NCI-H1105 (cell line): ENCODE measurements at places on chromosomes 7 and 10.

- no peak for DNase-seq
Observed at GRCh38 chr7:45980181-45980905, 59.3 kb upstream of the IGFBP3 start.

DNA sequence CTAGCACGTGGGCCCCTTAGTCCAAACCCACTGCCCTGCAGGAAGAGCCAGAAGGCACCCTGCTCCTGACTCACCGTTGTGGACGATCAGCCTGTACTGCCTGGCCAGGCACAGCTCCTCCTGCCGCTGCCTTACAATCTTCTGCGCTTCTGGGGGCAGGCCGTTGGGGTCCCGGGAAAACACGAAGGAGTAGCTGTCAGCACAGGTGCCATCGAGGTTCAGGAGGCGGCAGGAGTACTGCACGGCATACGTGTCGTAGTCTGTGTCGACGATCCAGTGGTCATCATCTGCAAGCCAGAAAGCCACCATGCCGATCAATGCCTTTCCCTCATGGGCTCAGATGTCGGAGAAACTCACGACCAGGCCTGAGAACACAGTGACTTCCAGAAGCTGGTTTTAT is 7.3 kb downstream of the RBP4 start:
- no peak for DNase-seq

GRCh38 chr10:98917828-98918227 is 317.8 kb downstream of the HPSE2 start:
- DNase-seq: no peak

GRCh38 chr10:2263561-2263960 is 526.2 kb upstream of the ADARB2 start:
- no peak for DNase-seq

DNA sequence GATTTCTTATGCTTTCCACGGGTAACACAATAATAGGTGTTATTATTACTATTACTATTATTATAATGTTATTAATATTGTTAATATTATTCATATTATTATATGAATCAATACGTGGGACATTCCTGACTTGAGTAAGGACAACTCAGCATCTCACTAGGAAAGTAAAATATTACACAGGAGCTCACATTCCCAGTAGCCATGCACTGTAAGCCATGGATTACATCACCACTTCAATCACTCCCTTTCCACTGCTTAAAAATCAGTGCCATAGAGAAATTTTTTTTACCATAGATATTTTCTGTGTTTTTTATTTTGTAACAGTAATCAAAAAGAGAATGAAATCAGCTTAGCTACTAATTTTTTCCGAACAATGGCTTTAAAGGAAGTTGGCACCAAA is 68.5 kb upstream of the DGKI start:
- no peak for DNase-seq

DNA sequence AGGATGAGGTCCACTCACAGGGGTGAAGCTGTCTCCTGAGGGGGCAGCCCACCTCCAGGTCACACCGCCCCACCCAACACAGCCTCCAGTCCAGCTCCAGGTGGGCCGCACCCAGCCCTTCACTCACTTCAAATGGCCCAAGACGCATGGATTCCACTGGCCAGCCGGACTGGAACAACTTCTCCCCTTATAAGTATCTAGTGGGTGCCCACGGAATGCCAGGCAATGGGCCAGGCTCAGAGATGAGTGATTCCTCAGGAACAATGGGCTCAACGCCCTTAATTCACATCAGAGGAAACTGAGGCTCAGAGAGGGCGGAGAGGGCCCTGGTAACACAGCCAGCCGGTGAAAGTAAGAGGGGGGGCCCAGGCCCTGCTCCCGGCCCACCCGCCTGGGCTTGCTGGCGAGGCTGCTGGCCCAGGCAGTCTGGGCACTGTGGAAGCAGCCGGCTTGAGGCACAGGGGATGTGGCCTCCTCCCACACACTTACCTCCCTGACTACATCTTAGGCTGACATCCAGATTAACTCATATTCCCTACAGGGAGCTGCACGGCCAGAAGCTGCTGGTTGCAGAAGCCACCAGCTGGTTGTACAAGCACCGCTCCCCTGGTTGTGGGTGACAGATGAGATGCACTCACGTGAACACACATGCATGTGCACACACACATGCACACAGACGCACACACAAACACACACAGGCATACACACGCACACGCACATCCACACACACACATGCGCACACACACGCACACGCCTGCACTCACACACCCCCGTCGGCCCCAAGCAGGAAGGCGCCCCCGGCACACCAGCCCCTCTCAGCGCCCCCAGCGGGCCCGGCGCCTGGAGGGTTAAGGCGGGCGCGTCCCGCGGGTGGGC is 1.0 kb upstream of the FAM20C start:
- DNase-seq: no peak

GRCh38 chr7:31082447-31082846 is 30.3 kb downstream of the ADCYAP1R1 start:
- DNase-seq: no peak

DNA sequence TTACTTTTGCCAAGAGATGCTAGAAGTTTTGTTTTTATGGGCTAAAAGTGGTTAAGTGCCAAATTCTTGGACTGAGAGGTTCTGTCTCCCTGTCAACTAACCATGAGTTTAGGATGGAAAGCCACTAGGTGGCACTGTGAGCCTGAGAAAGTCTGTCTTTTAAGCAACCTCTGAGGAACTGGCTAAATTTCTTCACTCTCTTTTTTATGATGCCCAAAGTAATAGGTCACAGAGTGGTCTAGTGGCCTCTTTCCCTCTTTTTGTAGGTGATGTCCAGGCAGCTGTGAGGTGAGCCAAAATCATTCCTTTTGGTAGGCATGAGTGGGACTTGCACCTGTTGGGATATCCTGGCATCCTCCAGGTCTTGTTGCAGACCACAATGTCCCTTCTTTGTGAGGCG is 56.8 kb downstream of the SND1 start:
- peak; percentile 23 for DNase-seq

- DNase-seq: no peak
Observed at GRCh38 chr10:26543567-26544306, 105.6 kb downstream of the APBB1IP start.

DNA sequence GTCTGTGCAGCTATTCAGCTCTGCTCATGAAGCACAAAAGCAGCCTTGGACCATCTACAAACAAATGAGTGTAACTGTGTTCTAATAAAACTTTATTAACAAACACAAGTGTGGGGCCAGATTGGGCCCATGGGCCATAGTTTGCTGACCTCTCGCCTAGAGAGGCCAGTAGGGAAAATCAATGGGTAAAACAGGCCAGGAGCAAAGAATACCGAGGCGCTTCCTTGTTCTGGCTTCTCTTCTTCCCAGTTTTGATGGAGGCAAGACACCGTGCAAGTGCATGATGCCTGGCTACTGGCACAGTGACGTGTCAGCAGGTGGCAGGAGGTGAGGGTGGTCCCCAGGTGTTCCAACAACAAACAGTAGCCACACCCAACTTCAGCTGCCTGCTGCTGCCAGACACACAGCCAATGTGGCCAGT is 94.3 kb upstream of the SDK1 start:
- no peak for DNase-seq

DNA sequence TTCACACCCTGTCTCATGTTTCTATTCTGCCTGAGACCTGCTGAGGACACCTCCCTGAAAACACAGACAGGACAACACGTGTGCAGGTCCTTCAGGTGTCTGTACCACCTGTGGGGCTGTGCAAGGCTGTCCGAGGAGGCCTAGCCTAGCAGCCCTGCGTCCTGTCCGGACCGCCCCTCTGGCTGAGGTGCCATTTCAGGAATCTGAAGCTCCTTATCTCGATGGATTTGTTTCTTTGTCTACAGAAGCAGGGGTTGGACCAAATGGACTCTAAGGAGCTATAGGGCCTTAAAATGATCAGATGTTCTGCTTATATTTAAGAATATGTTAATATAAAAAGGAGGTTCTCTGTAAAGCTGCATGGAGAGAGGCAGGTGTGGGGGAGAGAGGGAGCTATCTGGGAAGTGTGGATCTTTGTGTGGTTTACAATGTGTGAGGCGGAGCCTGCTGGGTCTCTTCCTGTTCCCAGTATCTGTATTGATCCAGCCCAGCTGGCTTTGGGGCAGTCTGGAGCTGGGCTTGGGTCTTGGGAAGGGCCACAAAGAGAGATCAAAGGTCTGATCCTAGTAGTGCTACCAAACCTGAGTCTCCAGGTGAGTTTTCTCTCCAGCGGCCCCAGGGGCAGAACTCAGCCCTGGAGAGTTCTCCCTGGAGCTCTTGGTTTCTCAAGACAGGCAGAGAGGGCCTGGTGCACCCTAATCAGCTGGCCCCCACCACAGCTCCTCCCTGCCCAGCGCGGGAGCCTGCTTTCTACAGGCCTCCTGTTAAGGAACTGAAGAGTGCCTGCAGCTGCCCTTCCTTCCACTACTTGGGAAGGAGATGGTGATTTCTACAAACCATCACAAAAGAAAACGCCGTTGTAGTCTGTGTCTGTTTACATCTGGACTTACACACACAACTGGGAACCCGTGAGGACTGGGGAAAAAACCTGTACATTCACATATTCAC is 3.4 kb upstream of the MNX1 start:
- DNase-seq: no peak

DNA sequence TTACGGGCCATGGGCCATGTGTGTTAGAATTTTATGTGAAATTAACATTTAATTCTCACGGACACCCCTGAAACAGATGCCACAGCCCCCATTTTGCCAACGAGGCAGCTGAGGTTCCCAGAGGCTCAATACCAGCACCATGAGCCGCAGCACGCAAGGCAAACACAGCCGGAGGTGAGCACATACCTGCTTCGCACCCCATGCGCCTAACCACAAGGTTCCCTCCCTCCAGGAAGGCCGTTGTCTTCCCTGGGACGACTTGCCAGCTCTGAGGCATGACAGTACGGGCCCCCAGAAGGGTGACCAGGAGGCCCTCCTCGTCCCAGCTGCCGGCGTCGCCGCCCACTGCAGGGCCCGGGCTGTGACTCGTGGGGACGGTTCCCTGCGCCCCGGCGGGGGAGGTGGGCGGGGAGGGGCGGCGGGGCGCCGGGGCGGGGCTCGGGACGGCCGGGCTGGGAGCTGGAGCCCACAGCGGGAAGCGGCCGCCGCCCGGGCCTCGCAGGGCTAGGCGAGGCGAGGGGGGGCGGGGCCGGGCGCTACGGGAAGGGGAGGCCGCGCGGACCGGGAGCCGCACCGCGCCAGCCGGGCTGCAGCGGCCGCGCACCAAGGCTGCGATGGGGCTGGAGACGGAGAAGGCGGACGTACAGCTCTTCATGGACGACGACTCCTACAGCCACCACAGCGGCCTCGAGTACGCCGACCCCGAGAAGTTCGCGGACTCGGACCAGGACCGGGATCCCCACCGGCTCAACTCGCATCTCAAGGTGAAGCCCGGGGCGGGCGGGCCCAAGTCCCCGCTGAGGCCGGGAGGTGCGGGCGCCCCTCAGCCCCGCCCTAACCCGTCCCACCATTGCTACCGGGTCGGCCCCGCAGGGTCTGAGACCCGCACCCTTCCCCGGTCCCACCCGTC is at the start of gene CAV2:
TSS of gene CAV2 (plus strand) at position 571 of the 910 bp plus-strand sequence. CDS start at position 615, 44 bp downstream.
- DNase-seq: no peak

DNA sequence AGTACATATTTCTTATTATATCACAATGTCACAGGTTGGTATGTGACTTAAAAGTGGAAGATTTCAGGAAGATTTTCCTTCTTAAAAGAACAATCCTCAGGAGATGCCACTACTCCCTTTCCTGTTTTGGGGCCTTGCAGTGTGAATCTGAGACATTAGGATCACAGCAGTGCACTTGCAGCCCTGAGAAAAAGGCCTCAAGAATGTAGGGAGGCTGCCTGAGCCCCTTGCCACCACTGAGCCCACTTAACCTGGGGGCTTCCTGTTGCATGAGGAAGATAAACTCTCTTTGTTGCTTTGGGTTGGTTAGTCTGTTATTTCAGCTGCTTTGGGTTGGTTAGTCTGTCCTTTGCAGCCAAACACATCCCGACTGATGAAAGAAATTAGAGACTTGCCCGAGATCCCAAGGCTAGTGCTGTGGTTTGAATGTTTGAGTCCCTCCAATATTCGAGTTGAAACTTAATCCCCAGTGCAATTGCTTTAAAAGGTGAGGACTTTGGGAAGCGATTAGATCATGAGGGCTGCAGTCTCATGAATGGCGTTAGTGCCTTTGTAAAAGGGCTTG is 151.3 kb upstream of the SP4 start:
- no peak for DNase-seq

GRCh38 chr7:47227762-47228177 is 354.1 kb downstream of the TNS3 start:
- DNase-seq: no peak

DNA sequence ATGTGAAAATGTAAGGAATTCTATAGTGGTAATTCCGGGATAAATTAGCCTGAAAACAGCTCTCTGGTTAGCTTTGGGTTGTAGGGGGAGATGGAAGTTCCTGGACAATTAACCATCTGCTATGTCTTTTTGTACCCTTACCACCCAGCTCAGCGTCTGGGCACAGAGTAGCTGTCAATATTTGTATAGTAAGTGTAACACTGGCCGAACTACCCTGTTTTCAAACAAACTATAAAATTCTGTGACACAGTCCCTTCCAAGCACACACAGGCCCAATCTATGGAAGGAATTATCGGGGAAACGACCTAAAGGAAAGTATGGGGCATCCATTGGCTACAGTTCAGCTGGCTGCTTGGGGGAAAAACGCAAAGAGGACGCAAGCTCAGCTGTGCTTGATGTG is 869 bp upstream of the LHFPL3 start:
- no peak for DNase-seq

DNA sequence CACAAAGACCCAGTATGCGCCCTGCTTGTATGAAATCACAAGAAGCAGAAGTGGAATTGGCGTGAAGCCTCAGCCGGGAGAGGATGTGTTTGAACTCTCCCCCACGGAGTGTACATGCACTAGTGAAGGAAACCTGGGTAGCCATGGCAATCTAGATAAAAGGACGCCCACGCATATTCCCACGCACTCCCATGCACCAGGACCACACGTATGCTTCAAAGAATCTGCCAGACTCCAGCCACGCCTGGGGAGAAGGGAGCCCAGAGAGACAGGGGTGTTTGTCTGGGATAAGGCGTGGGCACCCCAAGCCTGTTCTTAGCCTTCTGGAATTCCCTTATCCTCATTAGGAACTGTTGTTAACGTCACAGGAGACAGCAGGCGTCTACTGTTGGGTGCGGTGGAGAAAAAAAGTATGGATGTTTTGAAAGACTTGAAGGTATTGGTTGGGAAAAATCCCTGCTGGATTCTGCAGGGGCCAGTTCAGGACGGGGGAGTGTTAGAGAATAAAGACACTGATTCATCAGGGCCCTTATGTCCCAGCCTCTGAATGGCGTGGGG is 28.9 kb upstream of the ECHDC3 start:
- no peak for DNase-seq

GRCh38 chr10:114649217-114649903 is 8.7 kb downstream of the ABLIM1 start:
- no peak for DNase-seq

- no peak for DNase-seq
Observed at GRCh38 chr7:79982141-79982770, 152.4 kb upstream of the GNAI1 start.

DNA sequence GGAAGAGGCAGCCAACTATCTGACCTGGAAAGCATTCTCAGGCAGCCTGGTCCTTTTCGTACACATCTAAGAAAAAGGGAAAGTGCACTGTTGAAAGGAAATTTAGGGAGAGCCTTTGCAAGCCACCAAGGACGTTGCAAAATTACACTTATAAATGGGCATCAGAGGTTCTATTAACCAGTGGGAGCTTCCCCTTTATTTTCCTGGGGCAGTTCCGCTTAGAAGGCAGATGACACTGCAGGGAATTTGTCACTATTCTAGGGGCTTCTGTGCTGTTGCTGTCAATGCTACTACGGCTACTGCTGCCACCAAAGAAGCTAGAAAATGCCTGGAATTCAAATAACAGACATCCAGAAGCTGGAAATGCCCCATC is 79.6 kb upstream of the AUTS2 start:
- DNase-seq: no peak

- DNase-seq: no peak
Observed at GRCh38 chr7:102089175-102090098, 197.2 kb upstream of the SH2B2 start.
